ENCODE measurements at places on chromosomes 12 and 14.

GRCh38 chr12:97223419-97223818 is 239.2 kb upstream of the RMST start:
- no peak for DNase-seq

- DNase-seq = no peak
These were observed 308.3 kb downstream of the GXYLT1 start for GRCh38 chr12:41836416-41836815.

GRCh38 chr12:13880613-13881012 is 100.8 kb downstream of the GRIN2B start:
- DNase-seq = no peak

DNA sequence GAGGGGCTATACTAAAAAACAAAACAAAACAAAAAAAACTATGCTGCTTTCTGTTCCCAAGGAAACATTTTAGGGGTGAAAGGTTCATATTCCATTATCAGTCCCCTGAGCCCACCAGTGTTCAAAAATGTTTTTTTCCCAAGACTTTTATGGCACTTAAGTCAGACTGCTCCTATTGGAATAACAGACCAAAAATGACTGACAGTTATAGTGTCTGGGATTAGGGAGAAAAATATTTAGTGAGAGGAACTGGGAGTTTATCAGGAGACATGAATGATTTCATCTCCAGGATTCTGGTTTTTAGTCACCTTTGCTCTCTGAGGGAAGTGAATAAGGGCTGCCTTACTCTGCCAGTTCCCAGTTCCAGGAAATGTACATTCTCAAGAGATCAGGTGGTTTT is 68.0 kb downstream of the PDE3A start:
- DNase-seq = no peak

DNA sequence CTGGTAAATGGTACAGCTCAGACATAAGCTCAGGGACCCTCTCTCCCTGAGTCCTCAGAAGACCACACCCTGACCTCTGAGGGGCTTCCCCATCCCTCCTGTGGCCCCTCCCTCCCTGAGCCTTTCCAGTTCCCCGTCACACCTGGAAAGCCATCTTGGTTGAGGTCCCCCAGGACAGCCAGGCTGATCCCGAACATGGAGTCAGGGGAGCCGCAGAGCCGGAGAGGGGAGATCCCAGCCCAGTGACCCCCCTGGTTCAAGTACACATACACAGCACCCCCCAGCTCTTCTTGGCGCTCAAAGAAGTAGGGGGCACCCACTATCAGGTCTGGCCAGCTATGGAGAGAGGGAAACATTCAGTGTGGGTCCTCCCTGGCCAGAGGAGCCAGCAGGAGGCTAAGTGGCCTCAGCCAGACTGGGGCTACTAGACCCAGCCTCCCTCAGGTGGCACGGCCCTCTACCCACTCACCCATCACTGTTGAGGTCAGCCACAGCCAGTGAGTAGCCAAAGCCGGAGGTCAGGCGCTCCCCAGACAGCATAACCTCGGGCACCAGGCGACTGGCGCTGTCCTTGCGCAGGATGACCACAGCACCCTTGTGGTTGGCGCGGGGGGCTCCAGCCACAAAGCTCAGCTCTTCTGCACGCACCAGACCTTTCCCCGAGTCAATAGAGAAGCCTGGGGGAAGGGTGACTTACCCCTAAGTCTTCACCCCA is 9.3 kb downstream of the ITGA7 start:
- no peak for DNase-seq

GRCh38 chr14:32559590-32559989 is 230.5 kb downstream of the AKAP6 start:
- no peak for DNase-seq

GRCh38 chr14:104297721-104298401 is 159.5 kb downstream of the KIF26A start:
- no peak for DNase-seq

All from GM19239 (cell line).